ENCODE measurements at places on chromosomes 16 and 17.

- no peak for DNase-seq
Observed at GRCh38 chr16:66690106-66690847, 6.3 kb downstream of the CMTM4 start.

GRCh38 chr17:8062435-8062806, 23.6 kb downstream of the ALOX15B start:
- DNase-seq, result no peak

DNA sequence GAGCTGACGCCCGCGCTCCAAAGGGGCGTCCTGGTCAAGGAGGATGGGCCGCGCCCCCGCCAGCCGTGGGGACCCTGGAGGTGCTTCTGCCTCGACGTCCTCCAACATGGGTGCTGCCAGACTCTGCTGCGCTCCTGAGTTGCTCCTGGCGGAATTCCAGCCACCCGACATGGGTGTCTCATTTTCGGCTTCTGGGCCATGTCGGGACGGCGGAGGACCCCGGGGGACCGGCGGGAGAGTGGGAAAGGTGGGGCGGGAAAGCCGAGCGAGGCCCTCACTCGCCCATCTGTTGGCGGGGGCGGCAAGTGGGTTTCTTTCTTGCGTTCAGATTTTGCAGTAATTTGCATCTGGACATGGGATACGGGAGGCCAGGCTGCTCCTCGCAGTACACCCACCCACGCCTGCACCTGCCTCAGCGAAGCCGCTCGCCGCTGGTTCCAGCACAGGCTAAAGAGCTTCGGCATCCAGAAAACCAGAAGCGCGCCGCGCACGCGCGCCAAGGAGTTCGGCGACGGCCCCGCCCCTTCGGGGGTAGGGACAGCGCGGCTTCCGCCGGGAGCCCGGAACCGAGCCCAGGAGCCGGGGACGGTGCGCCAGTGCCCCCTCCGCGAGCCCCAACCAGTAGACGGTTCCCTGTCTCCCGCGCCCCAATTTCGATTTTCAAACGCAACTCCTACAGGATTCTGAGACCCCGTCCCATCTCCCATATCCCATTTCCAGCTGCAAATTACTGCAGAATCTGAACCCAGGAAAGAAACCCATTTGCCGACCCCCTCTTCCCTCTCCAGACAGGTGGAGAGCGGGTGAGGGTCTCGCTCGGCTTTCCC, at the start of gene ARMC7:
TSS of gene ARMC7 (plus strand) at position 563 of the 827 bp plus-strand sequence. CDS start 320 bp downstream, outside the sequence.
- peak; percentile 69 for DNase-seq

DNA sequence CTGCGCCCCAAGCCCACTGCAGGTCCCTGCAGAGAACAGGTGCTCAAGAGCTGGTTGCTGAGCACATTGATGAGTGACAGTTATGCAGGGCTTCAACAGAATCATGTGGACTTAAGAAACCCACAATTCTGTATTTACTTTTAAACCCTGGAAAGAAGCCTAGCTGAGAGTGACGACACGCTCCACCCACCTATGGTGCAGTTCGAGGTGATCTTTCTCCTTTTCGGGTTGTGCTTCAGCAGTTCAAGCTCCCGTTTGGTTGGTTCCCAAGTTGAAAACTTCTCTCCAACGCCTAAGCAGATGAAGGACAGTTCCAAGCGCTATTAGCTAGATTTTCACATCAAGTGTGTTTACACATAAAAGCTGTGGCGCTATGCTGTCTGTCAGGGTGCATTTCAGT, 23.9 kb downstream of the USP22 start:
- no peak for DNase-seq

DNA sequence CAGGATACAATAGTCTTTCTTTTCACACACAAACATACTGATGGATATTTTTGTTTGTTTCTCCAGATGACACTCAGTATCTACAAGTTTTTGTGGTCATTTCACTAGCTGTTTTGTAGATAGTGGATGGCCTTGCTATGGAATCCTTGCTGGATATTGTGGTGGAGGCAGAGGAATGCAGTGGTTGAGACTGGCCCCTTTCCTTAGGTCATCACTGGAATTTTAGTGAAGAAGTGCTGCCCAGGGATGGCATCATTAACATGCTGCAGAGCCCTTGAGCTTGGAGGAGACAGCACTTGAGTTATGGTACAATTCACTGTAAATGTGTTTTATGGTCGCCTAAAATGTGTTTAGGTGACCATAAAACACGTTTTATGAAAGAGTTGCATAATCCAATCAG, 455.9 kb upstream of the HSBP1 start:
- DNase-seq, result no peak

GRCh38 chr16:49660626-49661025, 195.3 kb downstream of the ZNF423 start:
- DNase-seq, result no peak

DNA sequence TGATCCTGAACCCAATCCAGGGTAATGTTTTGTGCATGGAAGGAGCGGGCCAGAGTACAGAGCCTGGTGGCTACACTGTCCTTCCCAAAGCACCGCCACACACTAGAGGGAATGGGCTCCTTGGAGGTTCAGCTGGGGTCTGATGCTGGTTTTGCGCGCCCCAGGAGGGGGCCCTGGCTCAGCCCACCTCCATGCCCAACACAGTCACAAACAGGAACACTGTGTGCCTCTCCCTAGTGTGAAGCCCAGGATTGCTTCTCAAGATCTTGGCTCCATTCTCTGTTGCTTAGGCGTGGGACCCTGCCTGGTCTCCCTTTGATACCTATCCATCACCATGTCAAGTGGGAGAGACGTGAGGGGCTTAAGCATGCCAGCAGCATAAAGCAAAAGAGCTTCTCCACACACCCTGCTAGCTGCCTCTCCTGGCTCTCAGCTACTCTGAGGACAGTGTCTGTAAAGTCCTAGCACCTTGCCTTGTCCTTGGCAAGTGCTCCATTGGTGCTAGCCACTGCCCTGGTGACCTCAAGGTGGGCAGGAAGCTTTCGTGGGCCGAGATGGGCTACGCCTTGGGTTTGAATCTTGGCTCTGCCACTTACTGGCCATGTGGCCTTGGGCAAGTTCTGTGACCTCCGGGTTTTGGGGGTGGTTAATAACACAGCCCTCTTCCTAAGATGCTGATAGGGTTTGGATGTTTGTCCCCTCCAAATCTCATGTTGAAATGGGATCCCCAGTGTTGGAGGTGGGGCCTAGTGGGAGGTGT, 122.2 kb downstream of the C16orf78 start:
- no peak for DNase-seq

DNA sequence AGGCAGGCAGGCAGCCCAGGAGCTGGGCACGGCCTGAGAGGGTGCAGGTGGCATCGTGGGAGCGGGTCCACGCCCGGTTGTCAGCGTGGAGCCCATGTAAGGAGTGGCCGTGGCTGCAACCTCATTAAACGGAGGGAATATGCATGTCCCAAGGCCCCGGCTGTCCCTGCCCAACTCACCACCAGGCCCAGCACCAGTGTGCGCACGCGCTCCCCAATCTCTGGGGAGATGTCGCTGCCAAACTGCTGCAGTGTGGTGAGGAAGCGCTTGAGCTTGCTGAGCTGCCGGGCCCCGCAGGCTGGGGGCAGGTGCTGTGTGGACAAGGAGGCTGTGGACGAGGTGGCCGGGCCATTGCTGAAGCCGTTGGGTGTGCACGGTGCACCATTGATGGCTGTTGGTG, 25.6 kb upstream of the PABPN1L start:
- no peak for DNase-seq

GRCh38 chr17:64736804-64737492, 74.8 kb upstream of the SMURF2 start:
- no peak for DNase-seq

DNA sequence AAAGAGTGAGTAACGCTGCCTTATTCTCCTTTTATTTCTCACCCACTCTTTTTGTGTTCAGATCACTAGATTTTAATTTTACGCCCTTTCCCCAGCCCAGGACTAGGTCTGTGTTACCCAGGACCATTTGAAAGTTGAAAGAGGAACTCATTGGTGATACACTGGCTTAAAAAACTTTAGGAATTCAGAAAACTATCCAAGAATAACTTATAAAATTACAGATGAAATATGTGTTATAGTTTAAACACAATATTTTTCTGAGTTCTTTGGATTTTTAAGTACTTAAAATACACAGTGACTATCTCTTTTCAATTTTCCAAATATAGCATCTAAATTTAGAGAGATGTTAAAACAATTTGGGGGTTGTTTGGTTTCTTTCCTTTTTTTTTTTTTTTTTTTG, 385.2 kb downstream of the CDH13 start:
- no peak for DNase-seq

GRCh38 chr16:84272740-84273320, 21.8 kb upstream of the WFDC1 start:
- DNase-seq, result no peak

- no peak for DNase-seq
Observed at GRCh38 chr17:2240541-2240940, 63.0 kb downstream of the SMG6 start.

GRCh38 chr16:87046235-87046634, 271.0 kb downstream of the C16orf95 start:
- DNase-seq, result no peak

GRCh38 chr16:9139965-9140364, 48.5 kb downstream of the HAPSTR1 start:
- DNase-seq, result no peak

- no peak for DNase-seq
Observed at GRCh38 chr16:2808181-2808580, 8.9 kb upstream of the PRSS21 start.

DNA sequence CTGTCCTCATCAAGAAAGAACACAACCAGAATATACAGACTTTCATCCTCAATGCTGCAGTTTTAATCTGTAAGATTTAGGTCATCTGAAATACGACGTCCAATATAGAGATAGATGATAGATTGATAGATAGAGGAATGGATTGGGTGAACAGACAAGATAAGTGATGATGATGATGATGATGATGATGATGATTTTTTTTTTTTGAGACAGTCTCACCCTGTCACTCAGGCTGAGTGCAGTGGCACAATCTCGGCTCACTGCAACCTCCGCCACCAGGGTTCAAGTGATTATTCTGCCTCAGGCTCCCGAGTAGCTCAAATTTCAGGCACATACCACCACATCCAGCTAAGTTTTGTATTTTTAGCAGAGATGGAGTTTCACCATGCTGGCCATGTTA, 56.3 kb upstream of the ADAMTS18 start:
- no peak for DNase-seq

DNA sequence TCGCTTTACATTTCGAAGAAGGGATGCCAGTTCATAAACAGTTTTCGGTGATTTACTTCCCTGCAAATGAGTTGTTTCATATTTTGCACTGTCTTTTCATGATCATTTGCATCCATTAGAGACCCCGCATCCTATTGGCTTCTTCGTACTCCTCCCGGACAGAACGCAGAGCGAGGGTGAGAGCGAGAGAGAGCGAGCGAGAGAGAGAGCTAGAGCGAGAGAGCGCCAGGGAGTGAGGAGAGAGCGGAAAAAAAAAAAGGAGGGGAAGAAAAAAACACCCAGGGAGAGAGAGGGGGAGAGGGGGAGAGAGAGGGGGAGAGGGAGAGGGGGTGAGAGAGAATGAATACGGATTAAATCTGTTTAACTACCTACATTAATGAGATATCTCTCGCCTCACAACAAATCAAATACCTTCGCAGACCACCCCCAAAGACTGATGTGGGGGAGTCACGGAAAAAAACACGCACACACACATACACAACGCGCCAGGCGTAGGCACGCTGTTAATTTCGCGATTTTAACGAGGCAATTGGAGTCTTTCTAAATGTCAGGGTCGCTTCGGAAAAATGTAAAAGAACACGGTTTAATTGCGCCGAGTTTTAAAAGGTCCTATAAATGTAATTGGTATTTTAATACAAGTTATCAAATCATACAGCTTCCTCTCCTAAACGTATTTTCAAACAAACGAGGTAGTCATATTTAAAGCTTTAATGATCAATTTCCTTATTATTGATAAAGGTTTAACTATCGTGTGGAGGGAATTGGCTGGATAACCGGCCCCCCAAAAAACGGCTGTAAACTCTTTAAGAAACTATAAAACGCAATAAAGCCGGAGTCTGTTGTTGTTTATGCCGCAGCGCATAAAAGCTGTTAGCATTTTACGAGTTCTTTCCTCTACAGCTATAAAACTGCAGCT, at the start of gene HOXB8:
TSS of gene HOXB8 (minus strand) at position 246 of the 916 bp plus-strand sequence. CDS start 588 bp downstream, outside the sequence.
- DNase-seq, result no peak

DNA sequence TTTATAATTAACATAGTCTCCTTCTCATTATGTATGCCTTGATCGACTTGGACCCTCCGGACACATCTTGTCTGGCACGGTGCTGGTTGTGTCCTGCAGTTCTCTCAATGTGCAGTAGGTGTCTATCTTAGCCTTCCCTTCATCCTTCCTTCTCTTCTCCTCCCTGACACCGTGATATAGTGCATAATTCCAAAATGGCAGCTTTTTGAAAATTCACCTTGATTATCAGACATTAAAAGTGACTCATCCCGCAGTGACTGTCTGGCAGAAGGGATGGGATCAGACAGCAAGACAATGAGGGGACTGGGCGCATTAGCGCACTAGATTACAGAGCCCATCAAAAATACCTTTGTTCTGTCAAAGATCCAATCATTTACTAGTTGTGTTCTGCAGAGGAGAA, 70.0 kb upstream of the PMFBP1 start:
- DNase-seq, result peak; percentile 63

DNA sequence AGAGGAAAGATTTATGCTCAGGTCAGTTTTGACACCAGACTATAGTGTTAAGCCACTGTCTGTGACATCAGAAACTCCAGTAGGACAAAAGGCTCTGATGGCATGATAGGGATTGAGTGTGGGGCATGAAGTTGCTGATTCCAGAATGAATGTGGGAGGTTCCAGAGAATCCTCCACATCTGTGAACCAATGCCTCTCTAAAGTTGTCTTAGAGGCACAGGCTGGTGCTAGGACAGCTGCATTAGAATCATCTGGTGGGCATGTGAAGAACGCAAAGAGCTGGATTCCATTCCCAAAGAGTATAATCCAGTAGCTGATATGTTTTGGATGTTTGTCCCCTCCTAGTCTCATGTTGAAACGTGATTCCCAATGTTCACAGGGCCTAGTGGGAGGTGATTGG, 32.1 kb upstream of the NLK start:
- no peak for DNase-seq

DNA sequence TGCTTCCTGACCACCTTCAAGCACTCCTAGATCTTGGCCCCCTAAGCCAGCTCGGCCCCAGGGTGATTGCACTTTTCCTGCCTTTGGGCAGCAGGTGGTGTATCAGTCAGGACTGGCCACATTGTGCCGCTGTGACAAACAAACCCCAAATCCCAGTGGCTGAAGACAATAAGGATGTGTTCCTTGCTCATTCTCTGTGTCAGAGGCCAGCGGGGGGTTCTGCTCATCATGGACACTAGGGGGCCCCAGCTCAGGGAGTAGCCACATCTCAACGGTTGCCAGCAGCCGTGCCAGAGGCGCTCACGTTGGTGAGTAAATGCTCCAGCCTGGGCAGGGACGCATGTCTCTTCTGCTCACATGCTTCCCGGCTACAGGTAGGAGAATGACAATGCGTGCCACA, 60.4 kb downstream of the ZDHHC7 start:
- DNase-seq, result no peak

- DNase-seq, result no peak
Observed at GRCh38 chr17:21033350-21033749, 9.5 kb downstream of the USP22 start.

GRCh38 chr16:18783430-18784341, 6.4 kb downstream of the RPS15A start:
- no peak for DNase-seq

GRCh38 chr17:7328840-7329373, at the start of gene NEURL4:
Gene NEURL4, minus strand, starts transcription at chr17:7329335. Its CDS starts 23 bp downstream, at chr17:7329312.
- DNase-seq, result no peak
